Cortex of kidney (tissue), 1 donor: ENCODE measurements at places on chromosomes 1 and 21.

DNA sequence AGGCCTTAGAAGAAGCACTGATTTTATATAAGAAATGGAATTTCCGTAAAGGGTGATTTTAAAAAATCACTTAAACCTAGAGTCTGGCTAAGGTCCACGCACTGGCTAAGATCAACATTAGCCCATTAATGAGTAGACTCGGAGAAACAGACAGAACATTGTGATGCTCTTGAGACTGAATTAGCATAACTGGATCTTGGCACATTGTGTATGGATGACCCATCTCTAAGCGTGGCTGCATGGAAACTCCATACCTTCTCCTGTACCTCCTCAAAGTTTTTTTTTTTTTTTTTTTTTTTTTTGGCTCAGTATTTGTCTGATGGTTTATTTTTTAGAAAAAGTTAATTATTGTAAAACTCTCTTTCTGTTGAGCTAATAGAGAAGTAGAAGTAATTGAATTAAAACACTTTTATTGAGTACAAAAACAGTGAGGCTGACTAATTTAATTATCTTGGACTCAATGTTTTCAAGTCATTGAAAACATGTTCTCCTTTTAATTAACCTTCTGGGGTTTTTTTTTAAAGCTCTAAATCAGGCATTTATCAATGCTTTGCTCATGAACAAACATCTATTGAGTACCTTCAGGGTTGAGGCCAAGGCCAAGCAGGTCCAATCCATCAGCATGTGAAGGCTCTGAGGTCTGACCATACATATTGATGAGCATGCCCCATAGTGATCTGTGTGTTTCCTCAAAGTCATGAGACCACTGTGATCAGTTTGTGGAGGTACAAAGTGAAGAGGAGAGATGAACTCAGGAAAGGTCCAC lies 74.0 kb downstream of the TLR5 start:
- no peak for DNase-seq

- DNase-seq: no peak
Measured at GRCh38 chr1:62794053-62794452, 10.1 kb downstream of the ATG4C start.

- DNase-seq: no peak
Measured at GRCh38 chr1:225888289-225888897, 553 bp downstream of the LEFTY1 start.

DNA sequence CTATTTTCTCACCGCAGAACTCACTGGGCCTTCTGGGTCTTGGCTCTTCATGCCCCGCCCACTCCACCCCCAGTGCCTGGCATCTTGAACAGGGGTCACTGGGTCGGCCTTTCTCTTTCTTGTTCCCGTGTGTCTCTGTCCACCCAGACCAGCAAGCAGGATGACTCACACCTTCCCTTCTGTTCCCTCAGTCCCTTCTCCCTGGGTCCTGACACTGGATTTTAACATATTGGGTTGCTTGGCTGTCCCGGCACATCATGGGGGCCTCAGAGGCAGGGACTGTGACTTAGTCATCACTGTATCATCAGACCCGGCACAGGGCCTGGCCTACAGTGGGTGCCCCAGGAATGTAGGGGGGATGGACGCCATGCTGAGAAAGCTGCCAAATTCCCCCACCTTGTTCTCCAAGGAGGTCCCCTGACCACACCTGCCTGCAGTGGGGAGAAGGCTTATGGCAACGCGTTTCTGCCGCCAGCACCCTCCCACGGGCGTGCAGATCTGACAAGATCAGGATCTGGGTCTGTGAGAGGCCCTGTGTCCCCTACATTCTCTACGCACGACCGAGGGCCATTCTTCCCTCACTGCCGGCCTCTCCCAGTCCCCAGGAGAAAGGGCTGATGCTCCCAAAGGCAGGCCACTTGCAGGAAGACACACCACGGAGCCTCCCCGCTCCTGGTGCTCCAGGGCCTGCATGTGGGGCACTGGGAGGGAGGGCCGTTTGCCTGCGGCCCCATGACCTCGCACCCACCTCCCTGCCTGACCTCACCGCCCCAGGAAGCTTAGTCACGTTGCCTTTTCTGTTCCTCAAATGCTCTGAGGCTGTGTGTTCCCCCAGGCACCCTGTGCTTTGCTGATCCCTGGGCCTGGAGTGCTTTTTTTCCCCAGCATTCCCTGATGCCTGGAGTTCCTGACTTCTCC lies 157.2 kb upstream of the TMEM51 start:
- DNase-seq: no peak

- no peak for DNase-seq
Measured at GRCh38 chr1:1356166-1356795, 2.1 kb downstream of the MXRA8 start.

- no peak for DNase-seq
Measured at GRCh38 chr1:36707221-36707620, 224.5 kb upstream of the CSF3R start.

DNA sequence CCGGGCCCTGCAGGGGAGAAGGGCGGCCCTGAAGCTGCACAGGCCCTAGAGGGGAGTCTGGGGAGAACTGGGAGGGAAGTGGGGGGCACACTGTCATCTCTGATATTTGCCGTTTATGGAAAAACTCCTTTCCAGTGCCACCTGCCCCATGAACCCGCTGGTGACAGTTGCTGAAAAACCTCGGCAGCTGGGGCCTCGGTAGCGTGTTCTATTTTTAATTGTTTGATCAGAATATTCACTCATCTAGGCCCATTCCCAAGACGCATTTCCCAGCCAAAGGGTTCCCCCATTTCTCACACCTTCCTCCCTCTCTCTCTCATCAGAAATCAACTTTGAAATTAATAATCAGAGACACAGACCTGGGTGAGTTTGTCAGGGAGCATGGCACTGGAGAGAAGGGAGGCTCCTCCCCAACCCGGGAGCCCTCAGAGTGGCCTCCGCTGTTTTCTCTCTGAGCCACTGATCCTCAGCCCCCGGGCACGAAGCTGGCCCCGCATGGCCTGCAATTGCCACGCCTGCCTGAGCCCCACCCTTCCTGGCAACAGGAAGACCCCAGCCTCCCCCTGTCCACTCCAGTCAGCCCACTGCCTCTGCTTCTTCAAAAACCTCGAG lies 111.1 kb downstream of the CASZ1 start:
- DNase-seq: no peak

DNA sequence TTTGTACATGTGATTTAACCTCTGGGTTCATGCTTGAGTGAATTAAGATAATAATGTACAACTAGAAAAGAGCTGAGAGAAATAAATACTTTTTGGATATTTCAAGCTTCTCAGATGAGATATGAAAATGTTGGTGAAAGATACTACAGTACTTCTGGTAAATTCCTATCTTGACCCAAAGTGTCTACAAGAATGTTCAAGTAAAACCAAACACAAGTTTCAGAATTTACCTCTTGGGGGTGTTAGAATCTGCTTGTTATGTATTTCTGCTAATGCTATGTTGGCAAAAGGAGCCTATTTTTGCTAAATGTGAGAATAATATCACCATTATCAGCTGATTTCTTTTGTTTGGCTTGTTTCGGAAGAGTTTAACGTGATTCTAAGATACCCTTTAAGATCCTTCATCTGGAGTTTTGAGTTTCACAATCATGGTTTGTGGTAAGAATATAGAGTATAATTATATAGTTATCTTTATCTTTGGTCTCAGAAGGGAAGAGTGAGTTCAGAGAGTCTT lies 388.5 kb downstream of the LMO4 start:
- no peak for DNase-seq
